ENCODE measurements at places on chromosomes 12 and 14.

- peak; percentile 65 for DNase-seq
Observed at GRCh38 chr14:58749066-58749669, 111.4 kb downstream of the DACT1 start.

DNA sequence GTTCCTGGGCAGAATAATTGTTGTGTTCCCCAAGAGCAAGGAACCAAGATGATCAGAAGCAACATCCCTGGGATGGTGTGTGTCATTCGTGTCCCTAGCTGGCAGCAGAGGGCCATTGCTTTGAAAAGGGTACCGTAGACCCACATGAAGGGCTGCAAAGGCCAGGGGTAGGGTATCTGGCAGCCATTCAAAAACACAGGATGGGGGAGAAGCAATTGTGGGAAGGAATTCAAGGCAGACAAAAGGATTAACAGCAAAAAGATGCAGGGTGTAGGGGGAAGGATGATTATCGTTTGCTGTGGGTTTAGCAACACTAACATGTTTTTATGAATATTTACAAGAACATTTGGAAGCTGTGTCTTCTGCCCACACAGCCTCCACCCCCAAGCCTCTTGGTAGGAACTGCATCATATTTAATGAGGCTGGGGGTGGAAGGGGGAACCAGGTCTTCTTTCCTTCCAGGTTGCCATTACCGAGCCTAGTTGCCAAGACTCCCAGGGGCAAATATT, 169.0 kb upstream of the G2E3 start:
- no peak for DNase-seq

- no peak for DNase-seq
Observed at GRCh38 chr14:71363946-71364925, 457.0 kb downstream of the PCNX1 start.

DNA sequence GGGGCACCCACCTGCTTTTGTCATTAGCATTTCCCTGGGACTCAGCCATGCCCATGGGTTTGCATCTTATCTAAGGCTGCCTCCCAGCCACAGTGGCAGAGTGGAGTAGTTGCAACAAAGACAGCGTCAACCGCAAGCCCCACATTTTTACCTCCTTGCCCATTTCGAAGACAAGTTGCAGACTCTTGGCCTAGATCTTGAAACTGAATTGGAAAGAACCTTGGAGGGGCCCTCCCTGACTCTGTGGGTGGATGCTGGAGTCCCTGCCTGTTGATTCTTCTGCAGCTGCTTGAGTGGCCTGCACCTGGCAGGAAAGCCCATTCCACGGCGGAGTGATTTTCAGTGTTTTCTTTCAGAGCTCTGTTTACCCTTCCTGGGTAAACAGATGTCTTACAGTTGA, 309.0 kb downstream of the VRK1 start:
- DNase-seq = no peak

DNA sequence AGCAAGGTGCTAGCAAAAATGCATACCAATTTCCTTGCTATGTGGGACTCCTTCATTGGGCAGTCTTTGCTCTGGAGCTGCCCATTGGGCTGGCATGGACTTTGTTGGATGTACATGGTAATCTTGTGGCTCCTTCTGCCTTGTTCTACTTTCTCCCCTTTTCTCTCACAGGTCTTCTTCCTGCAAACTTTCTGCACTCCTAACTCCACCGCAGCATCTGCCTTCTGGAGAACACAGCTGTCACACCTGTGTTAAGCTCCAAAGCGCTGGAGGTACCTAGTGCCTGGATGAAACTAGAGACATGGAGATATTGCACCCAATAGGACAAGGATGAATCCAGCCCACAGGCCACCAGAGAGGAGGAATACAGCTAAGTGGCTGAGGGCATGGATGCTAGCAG, 60.7 kb upstream of the CCND2 start:
- no peak for DNase-seq

- no peak for DNase-seq
Observed at GRCh38 chr12:80187660-80188090, 88.3 kb downstream of the OTOGL start.

DNA sequence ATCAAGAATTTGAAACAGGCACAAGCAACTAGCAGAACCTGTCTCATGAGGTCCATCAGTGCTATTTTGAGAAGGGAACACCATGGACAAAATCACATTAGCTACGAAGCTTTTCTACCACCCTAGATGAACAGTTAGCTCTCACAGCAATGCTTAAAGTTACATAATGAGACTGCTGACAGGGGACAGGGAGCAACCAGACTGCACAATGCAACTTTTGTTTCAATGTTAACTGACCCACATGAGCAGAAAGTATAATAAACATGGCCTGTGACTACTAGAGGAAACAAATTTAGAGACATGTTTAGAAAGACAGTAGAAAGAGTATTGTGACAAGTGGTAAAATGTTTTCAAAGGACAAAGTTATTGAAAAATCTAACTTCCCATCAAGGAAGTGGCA, 282.8 kb downstream of the CEP128 start:
- no peak for DNase-seq

- DNase-seq = no peak
Observed at GRCh38 chr12:55705782-55706402, 1.8 kb downstream of the ITGA7 start.

GRCh38 chr12:71432936-71433335, 6.7 kb upstream of the LGR5 start:
- DNase-seq = no peak

DNA sequence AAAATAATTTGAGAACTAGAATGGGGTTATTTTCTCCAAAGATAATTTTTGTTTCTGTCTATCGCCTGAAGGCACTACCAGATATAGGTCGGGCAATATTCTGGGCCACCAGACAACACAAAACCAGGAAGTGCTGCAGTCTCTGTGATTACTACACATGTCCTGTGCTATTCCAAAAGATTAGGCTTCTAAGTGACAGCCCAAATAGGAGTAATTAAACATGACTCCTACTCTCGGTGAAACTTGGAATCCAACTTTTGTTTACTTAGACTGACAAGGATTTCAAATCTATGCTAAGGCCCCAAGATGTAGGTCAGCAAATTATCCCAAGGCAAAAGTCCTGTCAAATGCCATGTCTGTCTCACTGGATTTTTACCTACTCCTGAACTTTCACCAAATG, 157.6 kb upstream of the LRFN5 start:
- no peak for DNase-seq

DNA sequence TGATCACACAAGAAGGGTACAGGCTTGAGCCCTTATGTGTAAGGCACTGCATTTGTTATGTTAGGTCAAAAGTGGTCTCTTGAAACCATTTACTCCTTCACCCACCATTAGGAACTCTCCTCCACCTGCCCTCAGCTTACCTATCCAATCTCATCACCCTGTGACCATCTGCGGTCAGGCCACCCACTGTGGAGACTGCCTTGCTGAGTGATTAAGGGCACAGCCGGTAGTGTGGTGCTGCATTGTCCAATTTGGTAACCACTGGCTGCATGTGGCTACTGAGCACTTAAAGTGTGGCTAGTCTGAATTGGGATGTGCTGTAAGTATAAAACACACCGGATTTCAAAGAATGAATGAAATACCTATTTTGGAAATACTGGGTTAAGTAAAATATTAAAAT, 177.1 kb upstream of the PARP11 start:
- no peak for DNase-seq

DNA sequence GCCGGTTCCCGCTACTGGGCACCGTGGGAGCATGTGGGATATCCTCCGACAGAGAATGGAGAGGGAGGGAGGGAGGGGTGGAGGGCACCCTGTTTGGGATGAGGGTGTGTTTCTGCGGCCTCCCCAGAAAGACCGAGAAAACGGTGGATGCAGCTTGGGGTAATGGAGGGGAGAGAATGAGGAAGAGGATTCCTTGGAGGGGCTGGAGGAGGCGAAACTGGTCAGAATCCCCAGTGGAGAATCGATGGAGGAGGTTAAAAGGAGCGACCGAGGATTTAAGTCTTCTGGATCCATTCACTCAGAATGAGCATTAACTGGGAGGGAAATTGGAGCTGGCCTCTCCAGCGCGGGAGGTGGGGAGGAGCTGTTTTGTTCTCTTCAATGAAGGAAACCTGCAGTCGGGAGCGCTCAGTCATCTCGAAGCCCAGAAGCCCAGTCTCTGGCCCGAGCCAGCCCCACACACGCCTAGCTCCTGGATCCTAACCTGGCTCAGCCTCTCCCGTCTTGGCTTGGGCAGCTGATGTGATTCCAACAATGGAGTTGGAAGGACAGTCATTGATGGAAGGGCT, 581 bp downstream of the ARG2 start:
- DNase-seq = peak; percentile 9

GRCh38 chr14:80364274-80364673, 153.0 kb upstream of the DIO2 start:
- DNase-seq = peak; percentile 7

DNA sequence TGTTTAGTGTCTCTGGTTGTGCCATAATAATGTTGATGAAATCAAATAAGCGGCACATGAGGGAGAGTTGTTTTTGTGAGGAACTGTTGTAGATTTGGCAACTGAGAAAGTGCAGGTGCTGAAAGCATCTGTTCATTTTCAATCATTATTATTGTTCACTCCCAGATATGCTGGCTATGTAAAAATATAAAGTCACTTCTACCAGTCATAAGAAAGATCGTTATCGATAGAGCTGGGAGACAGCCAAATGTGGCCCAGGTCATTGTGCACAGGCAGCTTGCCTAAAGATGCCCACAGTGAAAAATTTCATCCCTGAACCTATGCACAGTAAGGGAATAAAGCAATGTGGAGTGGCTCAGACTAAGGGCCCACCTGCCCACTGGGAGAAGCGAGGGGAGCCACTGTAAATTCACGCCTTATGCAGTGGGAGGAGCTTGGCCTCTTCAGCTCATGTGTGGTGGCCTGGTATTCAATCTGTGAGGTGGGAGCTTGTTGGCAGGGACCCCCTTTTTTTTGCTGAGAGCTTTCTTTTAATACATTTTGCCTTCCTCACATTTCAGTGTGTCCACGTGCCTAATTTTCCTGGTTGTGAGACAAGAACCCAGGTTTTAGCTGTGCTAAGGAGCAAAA, 1490.8 kb upstream of the TMEM132C start:
- DNase-seq = peak; percentile 31

DNA sequence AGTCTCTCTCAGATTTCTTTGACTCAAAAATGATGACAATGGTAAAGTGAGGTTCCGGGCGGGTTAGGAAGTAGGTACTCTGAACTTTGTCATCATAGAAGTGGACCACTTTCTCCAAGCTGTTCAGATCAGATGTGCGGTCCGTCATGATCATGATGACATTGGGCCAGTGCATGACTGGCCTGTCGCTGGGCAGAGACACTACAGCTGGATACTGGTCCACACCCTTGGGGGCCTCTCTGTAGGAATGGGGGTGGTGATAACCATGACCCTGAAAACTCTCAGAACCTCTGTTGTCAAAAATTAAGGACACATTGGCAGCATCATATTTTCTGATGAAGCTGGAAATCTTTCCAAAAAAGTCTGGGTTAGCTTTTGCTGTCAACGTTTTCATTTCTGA, 28.2 kb downstream of the KICS2 start:
- no peak for DNase-seq

DNA sequence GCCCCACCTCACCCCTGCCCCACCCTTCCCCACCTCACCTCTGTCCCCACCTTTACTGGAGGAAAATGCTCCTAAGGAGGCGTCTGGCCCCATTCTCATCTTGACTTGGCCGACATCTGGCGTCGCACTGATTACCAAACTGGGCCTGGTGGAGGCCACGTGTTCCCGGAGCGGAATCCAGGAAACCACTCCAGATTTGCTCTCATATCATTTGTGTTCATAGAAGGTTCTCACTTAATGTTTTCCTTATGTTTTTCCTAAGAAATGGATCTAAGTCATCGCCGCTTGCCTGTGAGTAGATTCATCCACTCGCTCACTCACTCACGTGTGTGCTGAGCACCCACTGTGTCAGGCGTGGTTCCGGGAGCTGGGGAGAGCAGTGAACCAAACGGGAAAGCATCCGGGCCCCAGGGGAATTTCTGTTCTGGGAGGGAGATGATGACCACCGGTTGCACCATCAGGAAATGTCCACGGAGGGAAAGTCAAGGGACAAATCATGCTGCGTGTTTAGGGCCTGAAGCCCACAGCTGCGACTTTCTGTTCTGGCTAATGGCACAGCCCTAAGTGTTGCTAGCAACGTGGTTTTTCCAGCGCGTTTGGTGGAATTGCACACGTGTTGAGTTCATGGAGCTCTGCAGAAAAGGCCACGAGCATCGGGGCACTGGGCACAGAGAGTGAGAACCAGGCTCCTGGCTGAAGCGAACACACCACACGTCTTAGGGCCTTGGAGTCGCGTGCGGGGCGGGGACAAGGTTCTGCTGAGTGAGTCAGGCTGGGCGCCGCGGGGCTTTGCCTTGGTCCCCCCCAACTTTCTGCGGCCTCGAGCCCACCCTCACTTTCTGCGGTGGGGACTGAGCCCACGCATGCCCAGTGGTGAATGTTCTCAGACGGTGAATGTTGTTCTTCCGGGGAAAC, 57.7 kb downstream of the ADGRD1 start:
- no peak for DNase-seq

DNA sequence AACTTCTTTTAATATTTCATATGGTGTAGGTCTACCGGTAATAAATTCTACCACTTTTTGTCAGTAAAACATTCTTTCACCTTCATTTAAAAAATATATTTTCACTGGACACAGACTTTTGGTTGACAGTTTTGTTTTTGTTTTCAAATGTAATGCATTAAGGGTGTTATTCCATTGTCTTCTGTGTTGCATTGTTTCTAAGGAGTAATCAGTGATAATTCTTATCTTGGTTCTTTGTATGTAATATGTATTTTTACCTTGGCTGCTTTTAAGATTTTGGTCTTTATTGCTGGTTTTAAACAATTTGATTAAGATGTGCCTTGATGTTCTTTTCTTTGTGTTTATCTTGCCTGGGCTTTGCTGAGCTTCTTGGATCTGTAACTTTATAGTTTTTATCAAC, 4.1 kb downstream of the MAP1LC3B2 start:
- DNase-seq = no peak

GRCh38 chr12:27002141-27002540, 12.0 kb downstream of the TM7SF3 start:
- no peak for DNase-seq

DNA sequence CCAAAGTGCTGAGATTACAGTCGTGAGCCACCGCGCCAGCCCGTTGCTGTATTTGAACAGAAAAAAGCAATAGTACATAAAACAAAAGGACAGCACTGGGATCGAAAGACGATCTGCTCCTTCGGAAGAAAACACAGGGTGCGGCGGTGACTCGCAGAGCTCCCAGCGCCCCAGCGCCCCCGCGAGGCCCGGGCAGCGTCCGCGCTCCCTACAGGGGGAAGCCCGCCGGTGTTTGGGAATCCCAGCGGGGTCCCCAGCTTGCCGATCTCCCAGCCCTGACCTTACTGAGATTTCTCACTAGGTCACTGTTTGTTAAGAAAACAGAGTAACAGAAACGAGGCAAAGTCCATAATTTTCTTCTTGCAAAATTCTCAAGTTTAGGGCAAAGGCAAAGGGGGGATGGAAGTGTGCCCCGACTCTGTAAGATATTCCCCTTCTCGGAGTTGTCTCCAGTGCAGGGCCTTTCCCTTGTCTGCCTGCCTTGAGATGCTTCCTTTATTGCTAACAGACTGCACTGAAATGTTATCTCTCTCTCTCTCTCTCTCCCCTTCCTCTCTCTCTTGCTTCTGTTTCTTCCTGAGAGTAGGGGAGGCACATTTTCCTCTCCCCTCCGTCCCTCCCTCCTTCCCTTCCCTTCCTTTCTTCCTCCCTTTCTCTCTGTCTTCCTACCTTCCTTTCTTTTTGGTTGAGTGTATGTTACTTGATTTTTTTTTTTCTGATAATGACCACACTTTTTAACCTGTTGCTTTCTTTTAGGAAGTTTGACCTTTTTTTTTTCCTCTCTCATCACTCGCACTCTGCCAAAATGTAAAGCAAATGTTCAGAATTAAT, 91.9 kb downstream of the TMEM30B start:
- DNase-seq = no peak

- no peak for DNase-seq
Observed at GRCh38 chr12:89650239-89650638, 58.4 kb downstream of the ATP2B1 start.

Data from HT-29 (cell line).